ENCODE measurements at places on chromosomes 3 and 15. TPM values are rescaled to one million over a fixed set of nuclear protein-coding genes. Genes with fewer than 3 reads are reported as not detected.

DNA sequence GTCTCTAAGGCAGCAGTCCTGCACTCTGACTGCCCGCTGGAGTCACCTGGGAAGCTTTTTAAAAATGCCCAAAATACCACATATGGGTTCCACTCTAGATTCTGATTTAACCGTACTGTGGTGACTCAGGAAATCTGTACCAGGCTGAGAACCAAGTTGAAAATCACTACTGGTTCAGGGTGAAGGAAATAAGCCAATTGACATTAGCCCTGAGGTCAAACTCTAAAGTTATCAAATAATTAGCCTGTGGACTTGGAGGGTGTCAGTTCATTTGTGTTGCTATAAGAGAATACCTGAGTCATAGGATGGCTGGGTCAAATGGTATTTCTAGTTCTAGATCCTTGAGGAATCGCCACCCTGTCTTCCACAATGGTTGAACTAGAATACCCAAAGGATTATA is 321.7 kb upstream of the ROPN1 start:
- DNase-seq, result no peak

DNA sequence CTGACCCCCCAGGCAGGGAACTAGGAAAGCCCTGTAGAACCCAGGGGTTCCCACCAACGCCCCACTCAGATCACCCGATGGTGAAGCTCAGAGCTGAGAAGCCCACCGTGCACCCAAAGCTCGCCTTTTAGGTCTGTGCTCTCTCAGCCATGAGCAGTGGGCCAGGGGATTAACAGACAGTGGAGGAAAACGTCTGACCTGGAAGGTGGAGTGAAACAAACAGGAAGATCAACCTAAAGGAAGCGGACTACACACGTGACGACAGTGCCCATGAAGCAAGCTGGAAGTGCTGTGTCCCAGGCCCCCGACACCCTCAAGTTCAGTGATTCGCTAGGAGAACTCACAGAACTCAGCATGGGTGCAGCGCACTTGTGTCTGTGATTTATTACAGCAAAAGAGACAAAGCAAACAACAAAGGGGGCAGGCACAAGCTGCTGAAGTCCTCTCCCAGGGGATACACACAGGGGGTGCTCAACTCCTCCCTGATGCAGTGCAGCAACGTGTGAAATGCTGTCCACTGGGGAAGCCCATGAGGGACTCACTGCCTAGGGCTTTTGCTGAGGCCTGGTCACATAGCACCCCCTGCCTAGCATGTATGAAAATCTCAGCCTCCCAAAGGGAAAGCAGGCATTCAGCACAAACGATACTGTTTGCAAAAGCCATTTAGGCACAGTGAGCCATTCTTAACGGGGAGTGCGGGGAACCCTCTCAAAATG is 43.5 kb downstream of the CFAP92 start:
- DNase-seq, result peak; percentile 64

DNA sequence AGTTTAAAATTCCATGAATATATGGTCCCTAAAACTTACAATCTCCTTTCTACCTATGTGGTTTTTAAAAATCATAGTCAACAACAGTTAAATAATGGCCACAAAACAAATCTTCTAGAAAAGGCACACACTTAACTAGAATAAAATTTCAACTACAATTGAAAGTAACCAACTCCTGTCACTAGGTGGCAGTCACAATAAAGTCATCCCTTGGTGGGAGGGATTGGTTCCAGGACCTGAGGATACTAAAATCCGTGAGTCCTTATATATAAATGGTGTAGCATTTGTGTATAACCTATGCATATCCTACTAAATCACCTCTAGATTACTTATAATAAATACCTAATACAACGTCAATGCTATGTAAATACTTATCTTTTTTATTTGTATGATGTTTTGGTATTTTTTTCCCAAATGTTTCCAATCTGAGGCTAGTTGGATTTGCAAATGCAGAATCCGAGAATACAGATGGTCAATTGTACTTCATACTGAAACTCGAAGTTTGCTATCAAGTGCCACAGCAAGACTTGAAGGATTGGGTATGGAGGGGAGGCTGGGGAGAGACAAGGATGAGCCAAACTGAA is 172.6 kb downstream of the FMN1 start:
- no peak for DNase-seq

GRCh38 chr3:185582236-185582635 is 3.9 kb upstream of the SENP2 start:
- DNase-seq, result no peak

DNA sequence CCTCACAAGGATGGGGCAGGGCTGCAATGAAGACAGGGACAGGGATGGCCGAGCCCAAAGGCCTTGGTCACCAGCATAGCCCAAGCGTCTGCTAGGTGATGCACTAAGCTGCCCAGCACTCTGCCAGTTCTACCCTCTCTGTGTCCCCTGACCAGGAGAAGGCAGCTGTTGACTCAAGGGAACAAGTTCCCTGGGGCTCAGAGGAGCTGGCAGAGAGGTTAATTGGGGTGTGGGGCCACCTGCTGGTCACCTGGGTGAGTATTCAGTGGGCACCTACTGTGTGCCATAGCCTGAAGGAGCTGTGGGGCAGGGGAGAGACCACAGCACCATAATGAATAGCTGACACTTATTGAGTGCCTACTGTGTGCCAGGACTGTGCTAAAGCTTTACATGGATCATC is 22.0 kb upstream of the DOCK3 start:
- DNase-seq, result no peak

- DNase-seq, result no peak
Measured at GRCh38 chr3:42647821-42648459, 5.6 kb upstream of the ZBTB47 start.

- peak; percentile 7 for DNase-seq
Measured at GRCh38 chr15:68408971-68409370, 23.0 kb downstream of the ITGA11 start.

DNA sequence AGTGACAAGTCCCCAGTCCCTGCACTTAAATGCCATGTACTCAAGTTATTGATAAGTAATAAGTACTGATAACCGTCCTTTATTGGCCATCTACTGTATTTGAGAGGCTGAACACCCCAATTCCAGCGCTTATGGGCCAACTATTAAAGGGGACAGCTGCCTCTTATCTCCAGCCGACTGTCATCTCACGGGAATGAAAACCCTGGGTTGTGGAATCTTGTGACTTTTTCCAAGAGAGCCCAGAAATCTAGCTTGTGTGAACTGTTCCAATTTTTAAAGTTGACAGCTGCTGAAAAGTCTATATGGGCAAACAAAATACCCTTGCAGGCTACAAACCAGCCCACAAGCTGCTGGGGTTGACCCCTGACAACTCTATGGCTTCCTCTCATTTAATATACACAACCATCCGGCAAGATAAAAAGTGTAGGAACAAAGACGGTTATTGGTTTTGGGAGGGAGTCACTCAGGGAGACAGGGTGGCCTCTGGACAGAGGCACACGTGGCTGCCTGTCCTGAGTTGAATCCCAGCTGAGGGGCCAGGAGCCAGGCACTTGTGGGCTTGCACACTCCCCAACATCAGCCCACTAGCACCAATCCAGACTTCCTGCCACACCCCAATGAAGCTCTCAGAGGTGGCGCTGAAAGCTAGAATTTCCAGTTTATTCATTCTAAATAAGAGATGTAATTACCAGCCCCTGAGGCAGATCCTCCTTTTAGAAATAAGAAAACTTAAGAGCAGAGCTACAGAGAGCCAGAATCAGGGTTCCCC is 16.2 kb downstream of the SPSB4 start:
- no peak for DNase-seq

GRCh38 chr3:68274286-68274685 is 619.9 kb upstream of the SUCLG2 start:
- no peak for DNase-seq

DNA sequence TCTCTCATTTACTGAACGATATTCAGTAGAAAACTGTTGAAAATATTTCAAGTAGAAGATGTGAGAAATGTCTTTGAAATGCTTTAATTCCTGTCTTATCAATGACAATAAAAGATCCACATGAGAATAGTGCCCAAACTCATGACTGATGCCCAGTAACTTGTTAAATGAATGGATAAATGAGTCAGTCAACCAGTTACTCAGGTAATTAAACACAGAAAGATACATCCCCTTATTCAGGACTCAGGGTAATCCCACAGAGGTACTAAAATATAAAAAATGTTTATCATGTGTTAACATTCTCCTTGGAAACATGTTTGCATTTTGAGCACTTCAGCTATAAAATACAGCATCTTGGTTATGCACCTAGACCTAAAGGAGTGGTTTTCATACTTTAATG is 169.5 kb downstream of the MBNL1 start:
- DNase-seq, result no peak

GRCh38 chr3:143771258-143771657 is 77.0 kb downstream of the SLC9A9 start:
- DNase-seq, result no peak

DNA sequence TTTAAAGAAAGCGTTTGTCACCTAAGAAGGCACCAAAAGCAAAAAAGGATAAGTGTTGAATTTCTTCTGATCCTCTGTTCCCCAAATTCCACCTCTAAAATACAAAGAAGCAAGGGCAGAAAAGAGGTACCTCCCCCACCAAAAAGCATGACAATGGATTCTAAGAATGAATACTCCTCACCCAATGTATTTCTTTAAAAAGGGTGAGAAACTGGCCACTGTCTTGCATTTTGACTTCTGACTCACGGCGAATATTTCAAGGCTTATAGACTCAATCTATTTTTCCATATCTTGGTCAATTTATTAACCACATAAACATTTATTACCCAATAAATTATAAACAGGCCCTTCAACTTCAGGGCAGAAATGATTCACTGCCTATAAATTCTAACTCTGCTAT is 131.1 kb downstream of the NR1I2 start:
- no peak for DNase-seq

DNA sequence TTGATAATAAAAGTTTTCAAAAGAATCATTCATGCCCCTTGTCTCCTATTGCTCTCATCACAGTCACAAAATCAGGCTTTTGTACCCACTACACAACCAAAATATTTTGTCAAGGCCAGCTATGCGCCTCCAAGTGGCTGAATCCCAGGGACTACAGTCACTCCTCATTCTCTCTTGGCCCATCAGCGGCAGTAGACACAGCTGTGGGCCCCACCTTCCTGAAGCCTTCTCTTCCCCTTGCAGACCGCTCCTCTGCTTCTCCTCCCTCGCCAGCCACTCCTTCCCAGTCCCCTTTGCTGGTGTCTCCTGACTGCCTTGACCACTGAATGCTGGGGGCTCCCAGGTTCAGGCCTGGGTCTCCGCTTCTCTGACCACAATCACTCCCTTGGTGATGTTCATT is 52.1 kb downstream of the LSM3 start:
- no peak for DNase-seq

The FOXL2 gene
- polyA plus RNA-seq, result not detected

The PLSCR4 gene
- polyA plus RNA-seq, result 11.9 TPM

The A4GNT gene
- not detected for polyA plus RNA-seq

The COPG1 gene
- polyA plus RNA-seq, result 107 TPM

The SERINC4 gene
- 0.47 TPM for polyA plus RNA-seq

The NR1D2 gene
- 7.1 TPM for polyA plus RNA-seq
